ENCODE measurements at places on chromosomes 6 and 20.

GRCh38 chr6:111741177-111741952 is 131.9 kb downstream of the FYN start:
- no peak for DNase-seq

DNA sequence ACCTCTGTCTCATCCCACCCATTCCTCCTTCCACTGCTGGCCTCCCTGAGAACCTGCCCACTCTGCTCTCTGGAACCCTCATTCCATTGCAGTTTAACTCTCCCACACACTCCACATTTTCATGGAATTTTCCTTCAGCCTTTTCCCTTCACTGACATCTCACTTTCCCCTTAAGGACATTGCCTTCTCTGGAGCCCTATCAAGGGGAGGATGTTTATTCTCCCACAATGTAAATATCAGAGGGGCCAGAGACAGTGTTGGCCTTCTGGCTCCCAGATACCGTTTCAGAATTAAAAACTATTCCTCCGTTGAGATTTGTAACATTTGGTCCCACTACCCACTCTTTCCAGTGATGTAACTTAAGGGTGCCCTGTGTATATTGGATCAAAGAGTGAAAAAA is 199.5 kb upstream of the KCNK16 start:
- DNase-seq = no peak

DNA sequence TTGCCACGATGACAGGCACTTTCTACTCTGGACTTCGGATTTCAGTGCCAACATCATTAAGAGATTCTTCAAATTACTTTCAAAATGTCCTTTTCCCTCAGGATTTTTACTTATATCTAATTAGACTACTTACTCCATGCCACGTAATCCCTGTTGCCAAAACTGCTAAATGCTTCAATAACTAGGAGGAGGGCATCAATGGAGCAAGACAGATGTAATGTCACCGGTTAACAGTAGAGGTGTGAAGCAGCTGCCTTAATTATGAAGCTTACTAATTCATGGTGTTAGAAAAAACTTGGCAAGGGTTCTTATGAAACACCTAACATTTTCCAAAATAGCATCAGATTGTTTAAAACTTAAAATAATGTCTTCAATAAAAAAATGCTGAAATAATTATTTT is 111.2 kb upstream of the SIM1 start:
- no peak for DNase-seq

GRCh38 chr20:63089051-63089907 is 82.5 kb upstream of the BHLHE23 start:
- no peak for DNase-seq

DNA sequence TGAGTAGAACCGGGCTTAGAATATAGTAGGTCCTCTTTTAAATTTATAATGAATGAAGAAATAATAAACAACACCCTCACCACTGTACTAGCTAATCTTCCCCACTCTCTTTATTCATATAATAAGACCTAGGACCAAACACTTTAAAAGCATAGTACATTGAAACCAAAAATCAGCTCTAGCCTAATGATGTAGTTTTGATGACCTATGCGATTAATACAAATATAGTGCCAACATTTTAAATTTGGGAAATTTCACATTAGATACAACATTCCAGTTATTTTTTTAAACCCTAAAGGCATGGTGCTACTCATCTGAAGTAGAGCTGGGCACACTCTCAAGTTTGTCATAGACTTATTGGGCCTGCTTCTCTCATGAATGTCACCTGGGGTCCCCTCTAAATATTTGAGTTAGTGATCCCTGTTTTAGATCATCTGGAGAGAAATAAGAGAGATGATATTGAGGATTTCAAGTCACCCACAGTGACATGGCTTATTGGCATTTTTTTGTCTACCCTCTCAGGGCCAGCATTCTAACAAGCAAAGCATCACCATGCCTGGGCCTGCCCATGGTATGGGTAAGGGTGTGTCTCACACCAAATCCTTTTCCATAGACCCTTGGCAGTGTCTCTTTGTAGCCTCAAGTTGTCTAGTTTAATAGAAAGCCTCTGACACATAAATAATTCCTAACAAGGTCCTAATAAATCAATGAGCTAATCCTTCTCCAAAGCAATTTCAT is 319.8 kb downstream of the HIVEP2 start:
- no peak for DNase-seq

GRCh38 chr20:58852543-58853271 is at the start of gene GNAS:
TSS of gene GNAS (plus strand) at chr20:58852716.
- no peak for DNase-seq

DNA sequence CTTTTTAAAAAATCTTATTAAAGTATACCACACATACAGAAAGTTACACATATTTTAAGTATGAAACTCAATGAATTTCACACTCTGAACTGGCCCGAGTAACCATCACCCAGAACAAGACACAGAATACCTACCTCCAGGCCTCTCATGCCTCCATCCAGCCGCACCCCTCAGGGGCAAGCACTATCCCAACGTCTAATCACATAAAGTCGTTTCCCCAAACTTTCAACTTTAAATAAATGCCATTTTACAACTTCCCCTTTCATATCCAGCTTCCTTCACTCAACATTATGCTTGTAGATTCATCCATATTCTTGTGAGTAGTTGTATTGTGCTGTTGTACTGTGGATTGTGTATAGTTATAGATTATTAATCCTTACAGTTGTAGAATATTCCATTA is 539.1 kb downstream of the CD83 start:
- no peak for DNase-seq

DNA sequence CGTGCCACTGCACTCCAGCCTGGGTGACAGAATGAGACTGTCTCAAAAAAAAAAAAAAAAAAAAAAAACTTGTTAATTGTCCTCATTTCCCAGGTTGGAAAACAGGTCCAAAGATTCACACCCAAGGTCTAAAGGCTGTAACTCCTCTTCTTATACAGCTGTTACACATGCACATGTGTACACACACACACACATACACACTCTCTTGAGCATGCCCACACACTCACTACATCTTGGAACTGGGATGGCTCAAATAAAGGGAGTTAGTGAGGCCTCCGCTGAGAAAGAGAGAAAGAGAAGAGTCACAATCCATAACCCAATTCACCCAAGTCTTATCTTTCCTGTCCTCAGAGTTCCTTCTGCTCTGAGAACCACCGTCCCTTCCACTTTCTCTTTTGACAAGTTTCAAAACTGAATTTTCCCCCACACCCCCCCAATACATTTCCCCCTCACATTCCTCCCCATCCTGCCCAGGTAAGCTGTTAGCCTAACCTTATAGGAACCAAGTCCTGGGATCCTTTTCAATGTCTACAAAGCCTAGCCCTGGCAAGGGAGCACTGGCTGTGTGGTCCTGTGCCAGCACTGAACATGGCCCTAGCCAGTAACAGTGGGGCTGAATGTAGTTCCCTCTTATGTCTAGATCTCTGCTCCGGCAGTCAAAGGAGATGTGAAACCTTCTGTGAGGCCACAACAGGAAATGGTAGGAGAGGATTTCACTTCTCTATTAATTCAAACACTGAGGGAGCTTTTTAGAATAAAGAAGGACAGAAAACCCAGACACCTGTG is 3.2 kb upstream of the HLA-DMB start:
- DNase-seq = no peak

GRCh38 chr6:3426091-3426926 is 30.5 kb downstream of the SLC22A23 start:
- no peak for DNase-seq

DNA sequence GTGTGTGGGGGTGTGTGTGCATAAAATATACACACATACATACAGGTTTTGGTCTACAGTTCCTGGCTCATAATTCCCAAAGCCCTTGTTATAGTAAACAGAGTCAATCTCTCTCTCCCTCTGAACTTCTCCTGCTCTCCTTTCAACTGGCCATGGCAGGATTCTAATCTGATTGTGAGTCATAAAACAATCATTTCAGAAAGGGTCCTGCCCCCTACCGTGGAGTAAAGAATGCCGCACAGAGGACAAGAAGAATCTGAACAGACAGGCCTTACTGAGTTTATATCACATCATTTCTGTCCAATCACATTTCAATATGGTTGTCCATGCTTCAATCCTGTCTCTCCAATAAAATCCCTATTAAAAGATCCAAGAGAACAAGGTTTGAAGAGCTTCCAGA is 416.9 kb downstream of the FRK start:
- no peak for DNase-seq

DNA sequence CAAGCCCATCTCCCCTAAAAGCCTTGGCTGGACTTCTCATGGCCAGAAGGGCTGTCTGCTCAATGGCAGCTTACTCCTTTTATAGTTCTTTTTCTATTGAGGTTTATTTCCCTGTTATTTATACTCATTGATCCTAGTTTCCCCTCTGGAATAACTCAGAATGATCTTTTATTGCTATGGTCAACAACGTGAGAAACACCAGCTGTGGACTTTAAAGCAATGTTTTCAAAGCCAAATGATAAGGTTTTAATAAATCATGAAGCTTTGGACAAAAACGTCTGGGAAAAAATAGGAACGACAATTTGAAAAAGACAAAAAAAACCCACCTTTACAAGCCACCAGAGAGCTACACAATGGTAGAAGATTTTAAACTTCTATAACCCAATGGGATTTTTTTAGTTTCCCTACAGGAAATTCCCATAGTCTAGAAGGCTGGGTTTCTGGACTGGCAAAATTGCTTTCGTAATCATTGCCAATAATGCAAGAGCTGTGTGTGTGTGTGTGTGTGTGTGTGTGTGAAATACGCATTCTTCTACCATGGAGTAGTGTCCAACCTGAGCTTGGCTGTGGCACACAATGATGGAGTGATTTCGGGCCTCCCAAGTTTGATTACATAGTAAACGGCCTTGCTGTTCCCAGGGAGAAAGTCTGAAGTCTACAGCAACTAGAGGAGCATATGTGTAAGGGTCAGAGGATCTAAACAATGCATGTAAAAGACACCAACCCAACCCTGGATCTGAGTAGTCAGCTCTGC is 396.0 kb downstream of the SYNE1 start:
- DNase-seq = no peak

- DNase-seq = no peak
Measured at GRCh38 chr20:57244221-57244585, 22.2 kb downstream of the BMP7 start.

DNA sequence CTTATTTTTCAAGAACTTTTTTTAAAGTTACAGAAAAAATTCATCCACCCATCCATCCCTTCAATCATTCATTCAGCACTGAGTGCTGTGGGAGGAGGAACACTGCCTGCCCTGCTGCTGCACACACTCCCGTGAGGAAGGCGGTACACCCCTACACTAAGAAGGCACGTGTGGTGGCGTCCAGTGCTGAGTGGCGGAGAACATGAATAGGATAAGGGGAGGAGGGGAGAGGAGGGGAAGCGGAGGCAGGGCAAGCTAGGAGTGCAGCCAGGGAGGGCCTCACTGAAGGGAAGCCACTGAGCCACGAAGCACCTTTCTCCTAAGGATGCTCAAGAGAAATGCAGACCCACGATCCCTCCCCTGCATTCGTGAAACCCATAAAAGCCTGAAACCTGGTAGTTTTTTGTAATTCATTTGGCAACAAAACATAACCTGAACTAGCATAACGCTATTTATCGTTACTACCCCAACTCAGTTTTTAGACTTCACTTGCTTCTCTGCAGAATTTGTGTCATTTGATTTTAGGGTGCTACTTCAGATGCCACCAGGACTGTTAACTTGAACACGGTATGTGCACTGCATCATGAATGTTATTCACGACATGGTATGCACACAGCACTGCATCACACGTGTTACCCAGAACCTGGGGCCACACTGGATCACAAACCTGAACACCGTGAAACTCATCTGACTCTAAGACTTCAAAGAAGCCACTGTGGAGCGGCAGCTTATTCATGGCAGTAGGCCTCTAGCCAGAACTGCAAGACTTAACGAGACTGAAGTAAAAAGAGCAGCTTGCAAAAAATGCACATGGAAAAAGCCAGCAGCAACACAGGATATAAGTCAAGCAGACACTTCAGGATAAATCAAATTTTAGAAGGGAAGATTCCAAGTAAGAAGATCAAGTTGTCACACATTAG is 3.5 kb downstream of the RNASET2 start:
- DNase-seq = no peak

GRCh38 chr20:52619101-52619500 is 353.1 kb upstream of the TSHZ2 start:
- DNase-seq = no peak

Data from GM04503 (cell line).